ENCODE measurements at places on chromosomes 3 and 15.

- no peak for DNase-seq
- H3K36me3 ChIP-seq, result no peaks in the 10 kb centered on the region
- no peaks in the 10 kb centered on the region for H3K4me1 ChIP-seq
- H3K27ac ChIP-seq, result no peak overlapping the region
- H3K4me3 ChIP-seq, result no peak overlapping the region
- no peaks in the 10 kb centered on the region for H3K27me3 ChIP-seq
These were observed 15.4 kb upstream of the ZNF774 start for GRCh38 chr15:90336705-90337141.

GRCh38 chr3:138253609-138254008 lies 66.5 kb downstream of the ARMC8 start:
- no peaks in the 10 kb centered on the region for H3K27me3 ChIP-seq
- no peaks in the 10 kb centered on the region for H3K4me1 ChIP-seq
- no peaks in the 10 kb centered on the region for H3K36me3 ChIP-seq
- H3K4me3 ChIP-seq, result no peak overlapping the region

- no peak for DNase-seq
- no peaks in the 10 kb centered on the region for H3K4me1 ChIP-seq
- no peaks in the 10 kb centered on the region for H3K27me3 ChIP-seq
- no peak overlapping the region for H3K4me3 ChIP-seq
These were observed 17.7 kb upstream of the SHISA5 start for GRCh38 chr3:48521635-48522034.

DNA sequence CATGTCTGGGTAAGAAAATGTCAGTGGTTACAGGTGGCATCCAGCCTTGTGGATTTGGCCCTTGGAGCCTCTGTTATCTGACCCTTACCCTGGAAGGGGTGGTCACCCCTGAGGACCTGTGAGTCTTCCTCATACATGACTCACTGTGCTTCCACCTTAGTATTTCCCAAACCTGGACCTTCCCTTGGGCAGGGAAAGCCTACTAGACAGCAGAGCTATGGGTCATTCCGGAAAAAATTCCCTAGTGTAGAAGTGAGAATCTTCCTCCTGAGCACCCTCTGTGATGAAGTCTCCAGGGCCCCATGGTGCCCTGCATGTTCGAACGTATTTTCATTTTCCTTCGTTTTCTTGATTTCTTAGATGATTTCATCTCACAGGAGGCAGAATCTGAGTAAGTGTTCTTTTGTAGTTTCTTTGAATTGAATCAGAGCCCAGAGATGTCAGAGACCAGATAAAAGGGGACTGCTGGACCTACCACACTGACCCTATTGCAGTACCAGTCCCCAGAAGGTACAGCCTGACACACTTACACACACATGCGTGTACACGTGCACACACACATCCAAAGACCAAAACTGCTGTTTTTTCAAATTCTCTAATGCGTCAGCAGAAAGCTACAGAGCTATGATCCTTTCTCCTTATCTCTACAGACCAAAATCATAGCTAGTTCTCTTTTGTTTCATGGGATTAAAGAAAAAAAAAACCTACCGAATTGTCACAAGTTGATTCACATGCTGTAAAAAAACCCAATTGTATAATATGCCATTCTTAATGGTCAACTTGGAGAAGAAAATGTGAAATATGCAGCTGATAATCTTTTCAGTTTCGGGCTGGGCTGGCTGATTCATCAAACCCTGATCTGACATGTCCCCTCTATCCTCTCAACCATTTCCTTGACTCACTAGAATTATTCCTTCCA lies 50.5 kb upstream of the ARHGEF3 start:
- no peaks in the 10 kb centered on the region for H3K27me3 ChIP-seq
- H3K4me1 ChIP-seq, result peaks cover 14% of the 10 kb centered on the region
- H3K4me3 ChIP-seq, result no peak overlapping the region
- no peak overlapping the region for H3K27ac ChIP-seq
- no peak for DNase-seq

- H3K4me1 ChIP-seq, result no peaks in the 10 kb centered on the region
- no peak overlapping the region for H3K4me3 ChIP-seq
- H3K27me3 ChIP-seq, result no peaks in the 10 kb centered on the region
- no peaks in the 10 kb centered on the region for H3K36me3 ChIP-seq
- DNase-seq, result no peak
These were observed 120.0 kb downstream of the TMCO5A start for GRCh38 chr15:38054488-38054887.

DNA sequence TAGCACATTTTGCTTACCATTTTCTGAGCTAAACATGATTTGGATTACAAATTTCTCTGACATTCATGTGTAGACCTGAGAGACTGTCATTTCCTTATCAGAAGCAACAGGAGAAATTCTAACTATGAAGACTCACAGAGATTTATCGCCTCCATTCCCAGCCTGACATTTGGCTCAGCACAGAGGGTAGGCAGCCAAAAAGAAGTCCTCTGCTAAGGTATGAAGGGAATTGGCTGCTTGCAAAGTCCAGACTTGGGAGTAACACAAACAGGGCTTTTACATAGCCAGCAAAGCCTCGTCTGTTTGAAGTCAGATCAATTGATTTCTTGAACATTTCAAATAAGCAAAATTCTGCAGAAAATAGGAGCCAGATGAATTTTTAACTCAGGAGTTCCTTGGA lies 57.0 kb upstream of the CMSS1 start:
- H3K4me1 ChIP-seq, result no peaks in the 10 kb centered on the region
- no peak overlapping the region for H3K27ac ChIP-seq
- DNase-seq, result no peak

GRCh38 chr15:39066677-39067076 lies 502.1 kb upstream of the RASGRP1 start:
- H3K4me1 ChIP-seq, result no peaks in the 10 kb centered on the region
- H3K36me3 ChIP-seq, result no peaks in the 10 kb centered on the region
- H3K4me3 ChIP-seq, result no peak overlapping the region
- H3K27me3 ChIP-seq, result no peaks in the 10 kb centered on the region
- DNase-seq, result no peak

GRCh38 chr3:16739541-16740105 lies 134.4 kb upstream of the DAZL start:
- H3K4me3 ChIP-seq, result no peak overlapping the region
- no peak for DNase-seq
- H3K27ac ChIP-seq, result no peak overlapping the region

- DNase-seq, result no peak
- no peaks in the 10 kb centered on the region for H3K4me1 ChIP-seq
- no peaks in the 10 kb centered on the region for H3K36me3 ChIP-seq
- no peaks in the 10 kb centered on the region for H3K27me3 ChIP-seq
- no peak overlapping the region for H3K4me3 ChIP-seq
These were observed 98.2 kb downstream of the CNTN6 start for GRCh38 chr3:1191026-1191425.

GRCh38 chr15:74573987-74574386 lies 33.0 kb downstream of the ARID3B start:
- no peak for DNase-seq
- H3K4me1 ChIP-seq, result no peaks in the 10 kb centered on the region
- no peak overlapping the region for H3K4me3 ChIP-seq
- H3K27ac ChIP-seq, result no peak overlapping the region

DNA sequence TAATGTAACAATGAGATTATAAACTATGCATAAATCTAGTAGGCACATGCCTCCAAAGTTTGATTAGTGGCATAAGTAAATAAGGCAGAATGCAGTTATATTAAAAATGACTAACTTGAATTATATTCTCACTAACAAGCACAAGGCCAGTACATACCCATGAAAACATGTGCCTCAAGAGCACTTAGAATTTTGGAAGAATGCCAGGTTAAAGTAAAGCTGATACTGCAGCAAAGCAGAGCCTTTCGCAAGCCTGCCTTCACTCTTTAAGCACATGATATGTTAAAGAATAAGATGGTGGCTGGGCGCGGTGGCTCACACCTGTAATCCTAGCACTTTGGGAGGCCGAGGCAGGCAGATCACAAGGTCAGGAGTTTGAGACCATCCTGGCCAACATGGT lies 49.0 kb downstream of the KBTBD12 start:
- peak; percentile 23 for DNase-seq
- H3K4me3 ChIP-seq, result no peak overlapping the region
- H3K4me1 ChIP-seq, result peaks cover 6% of the 10 kb centered on the region
- no peak overlapping the region for H3K27ac ChIP-seq

- no peaks in the 10 kb centered on the region for H3K36me3 ChIP-seq
- DNase-seq, result no peak
- no peaks in the 10 kb centered on the region for H3K27me3 ChIP-seq
- H3K4me3 ChIP-seq, result no peak overlapping the region
- H3K4me1 ChIP-seq, result no peaks in the 10 kb centered on the region
These were observed 288.4 kb upstream of the DPH6 start for GRCh38 chr15:35834216-35834830.

- no peaks in the 10 kb centered on the region for H3K36me3 ChIP-seq
- H3K27me3 ChIP-seq, result no peaks in the 10 kb centered on the region
- no peak overlapping the region for H3K4me3 ChIP-seq
- DNase-seq, result no peak
These were observed 104.3 kb downstream of the MCTP2 start for GRCh38 chr15:94335616-94336015.

GRCh38 chr3:73349657-73350056 lies 275.1 kb downstream of the PDZRN3 start:
- no peak for DNase-seq
- H3K4me3 ChIP-seq, result no peak overlapping the region
- no peaks in the 10 kb centered on the region for H3K4me1 ChIP-seq
- H3K36me3 ChIP-seq, result no peaks in the 10 kb centered on the region
- H3K27ac ChIP-seq, result no peak overlapping the region

DNA sequence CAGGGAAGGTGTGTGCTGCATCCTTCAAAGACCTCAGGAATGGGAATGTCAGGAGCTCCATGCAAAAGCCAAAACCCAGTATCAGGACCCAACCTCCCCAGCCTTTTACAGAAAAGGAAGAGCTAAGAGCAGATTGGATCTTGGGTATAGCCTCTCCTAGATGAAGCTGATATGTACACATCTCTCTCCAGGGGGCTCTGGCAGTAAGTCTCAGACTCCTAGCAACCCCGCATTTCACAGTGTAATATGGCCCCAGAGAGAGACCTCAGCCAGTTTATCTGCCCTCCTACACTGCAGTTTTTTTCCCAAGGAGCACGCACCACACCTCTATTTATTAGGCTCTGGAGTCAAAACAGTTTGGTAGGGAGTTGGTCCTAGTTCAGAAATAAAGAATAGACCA lies 88.2 kb downstream of the RBPMS2 start:
- no peak for DNase-seq
- no peaks in the 10 kb centered on the region for H3K27me3 ChIP-seq

DNA sequence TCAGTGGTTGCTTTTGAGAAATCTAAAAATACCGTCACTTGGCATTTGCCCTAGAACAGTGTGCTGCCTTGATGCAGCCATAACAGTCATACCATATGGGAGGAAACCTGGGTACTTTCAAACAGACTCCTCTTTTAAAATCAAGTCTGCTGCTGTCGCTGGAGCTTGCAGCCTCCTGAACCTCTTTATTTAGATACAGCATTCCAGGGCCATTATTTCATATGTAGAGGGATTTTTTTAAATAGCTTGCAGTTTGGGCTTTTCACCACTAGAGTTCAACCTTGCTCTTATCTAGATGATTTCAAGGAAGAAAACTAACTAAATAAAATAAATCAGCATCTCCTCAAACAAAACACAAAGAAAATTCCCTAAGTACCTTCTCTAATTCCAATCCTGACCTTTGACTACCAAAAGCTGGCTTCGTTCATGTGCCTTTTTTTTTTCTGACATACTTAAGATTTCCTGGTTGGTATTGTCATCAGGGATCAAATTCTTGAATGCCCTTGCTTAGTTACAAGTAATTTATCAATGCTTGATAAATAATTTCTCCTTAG lies 111.6 kb downstream of the KBTBD8 start:
- no peak overlapping the region for H3K27ac ChIP-seq
- no peak overlapping the region for H3K4me3 ChIP-seq
- no peaks in the 10 kb centered on the region for H3K36me3 ChIP-seq
- DNase-seq, result no peak
- no peaks in the 10 kb centered on the region for H3K4me1 ChIP-seq
- no peaks in the 10 kb centered on the region for H3K27me3 ChIP-seq

GRCh38 chr3:61464518-61465140 lies 96.7 kb upstream of the PTPRG start:
- no peaks in the 10 kb centered on the region for H3K36me3 ChIP-seq
- no peaks in the 10 kb centered on the region for H3K4me1 ChIP-seq
- H3K27ac ChIP-seq, result no peak overlapping the region
- no peak for DNase-seq

DNA sequence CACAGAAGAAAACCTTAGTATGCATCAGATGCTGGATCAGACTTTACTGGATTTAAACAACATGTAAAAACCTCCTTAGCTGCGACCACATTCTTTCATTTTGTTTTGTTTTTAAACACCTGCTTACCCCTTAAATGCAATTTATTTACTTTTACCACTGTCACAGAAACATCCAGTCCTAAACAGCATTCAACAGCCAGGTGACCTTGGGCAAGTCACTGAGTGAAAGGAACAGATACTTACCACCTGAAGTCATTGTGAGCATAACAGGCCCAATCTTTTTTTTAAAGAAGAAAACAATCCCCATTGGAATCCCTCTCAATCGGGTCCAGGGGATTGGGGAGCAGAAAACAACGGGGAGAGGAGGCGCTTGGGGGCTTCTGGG lies 390 bp downstream of the STARD5 start:
- H3K27me3 ChIP-seq, result no peaks in the 10 kb centered on the region
- H3K4me1 ChIP-seq, result peaks cover 11% of the 10 kb centered on the region
- H3K36me3 ChIP-seq, result no peaks in the 10 kb centered on the region

- no peak for DNase-seq
- peak overlapping the region; percentile 84 for H3K27ac ChIP-seq
- peaks cover 80% of the 10 kb centered on the region for H3K4me1 ChIP-seq
- H3K4me3 ChIP-seq, result no peak overlapping the region
- no peaks in the 10 kb centered on the region for H3K36me3 ChIP-seq
These were observed 63.5 kb downstream of the FNDC3B start for GRCh38 chr3:172102883-172103310.

DNA sequence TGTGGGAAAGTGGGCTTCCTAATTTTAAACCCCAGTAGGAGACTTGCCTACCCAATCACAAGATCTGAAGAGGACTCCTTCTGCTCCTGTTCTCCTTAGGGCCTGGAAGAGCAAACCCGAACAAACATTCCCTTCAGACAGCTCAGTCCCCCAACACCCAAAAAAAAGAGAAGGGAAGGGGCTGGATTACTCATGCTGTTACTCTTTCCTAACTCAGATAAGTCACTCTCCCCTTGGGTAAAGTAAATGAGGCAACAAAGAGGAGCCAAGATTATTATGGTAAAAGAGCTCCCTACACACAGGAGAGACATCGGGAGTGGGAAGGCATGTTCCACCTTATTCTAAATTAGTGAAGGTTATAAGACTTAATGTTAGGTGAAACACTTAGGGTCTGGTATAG lies 18.1 kb upstream of the LEKR1 start:
- no peaks in the 10 kb centered on the region for H3K36me3 ChIP-seq
- DNase-seq, result no peak
- H3K4me1 ChIP-seq, result peaks cover 8% of the 10 kb centered on the region
- no peak overlapping the region for H3K4me3 ChIP-seq
- H3K27ac ChIP-seq, result no peak overlapping the region
- H3K27me3 ChIP-seq, result no peaks in the 10 kb centered on the region

DNA sequence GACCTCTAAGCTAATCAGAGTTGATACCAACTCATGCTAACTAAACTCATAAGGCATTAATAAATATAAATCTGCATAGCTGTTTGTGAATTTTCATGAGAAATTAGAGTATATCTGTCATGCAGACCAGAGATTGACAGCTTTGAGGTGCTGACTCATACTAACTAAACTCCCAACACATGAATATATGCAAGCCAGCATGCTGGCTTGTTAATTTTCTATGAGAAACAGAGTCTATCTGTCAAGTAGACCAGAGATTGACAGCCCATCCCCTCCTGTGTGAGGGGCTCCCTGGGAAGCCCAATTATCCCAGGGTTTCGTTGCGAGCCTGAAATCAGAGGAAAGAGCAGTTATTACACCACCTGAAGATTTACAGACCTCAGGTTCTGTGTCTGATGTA lies 69.3 kb downstream of the CD47 start:
- H3K4me1 ChIP-seq, result peaks cover 10% of the 10 kb centered on the region
- H3K36me3 ChIP-seq, result no peaks in the 10 kb centered on the region
- peak overlapping the region; percentile 80 for H3K27ac ChIP-seq
- H3K27me3 ChIP-seq, result no peaks in the 10 kb centered on the region
